ENCODE measurements at places on chromosomes 3 and 15.

DNA sequence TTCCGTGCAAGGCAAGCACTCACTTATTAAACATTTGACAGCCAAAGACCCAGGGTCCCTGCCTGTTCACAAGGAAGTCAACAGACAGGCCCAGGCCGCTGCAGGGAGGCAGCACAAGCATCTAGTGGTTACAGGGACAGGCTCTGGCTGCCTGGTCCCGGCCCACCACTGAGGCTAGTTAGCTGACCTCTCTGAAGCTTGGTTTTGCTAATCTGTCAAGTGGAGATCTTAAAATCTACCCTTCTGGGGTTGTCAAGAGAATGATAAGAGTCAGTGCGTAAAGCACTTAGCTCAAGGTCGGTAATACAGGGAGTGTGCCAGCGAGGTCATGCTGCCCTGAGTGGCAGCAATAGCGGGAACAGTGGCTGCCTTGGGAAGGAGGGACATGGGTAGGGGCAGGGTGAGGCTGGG lies 6.0 kb downstream of the GNB5 start:
- DNase-seq = no peak

DNA sequence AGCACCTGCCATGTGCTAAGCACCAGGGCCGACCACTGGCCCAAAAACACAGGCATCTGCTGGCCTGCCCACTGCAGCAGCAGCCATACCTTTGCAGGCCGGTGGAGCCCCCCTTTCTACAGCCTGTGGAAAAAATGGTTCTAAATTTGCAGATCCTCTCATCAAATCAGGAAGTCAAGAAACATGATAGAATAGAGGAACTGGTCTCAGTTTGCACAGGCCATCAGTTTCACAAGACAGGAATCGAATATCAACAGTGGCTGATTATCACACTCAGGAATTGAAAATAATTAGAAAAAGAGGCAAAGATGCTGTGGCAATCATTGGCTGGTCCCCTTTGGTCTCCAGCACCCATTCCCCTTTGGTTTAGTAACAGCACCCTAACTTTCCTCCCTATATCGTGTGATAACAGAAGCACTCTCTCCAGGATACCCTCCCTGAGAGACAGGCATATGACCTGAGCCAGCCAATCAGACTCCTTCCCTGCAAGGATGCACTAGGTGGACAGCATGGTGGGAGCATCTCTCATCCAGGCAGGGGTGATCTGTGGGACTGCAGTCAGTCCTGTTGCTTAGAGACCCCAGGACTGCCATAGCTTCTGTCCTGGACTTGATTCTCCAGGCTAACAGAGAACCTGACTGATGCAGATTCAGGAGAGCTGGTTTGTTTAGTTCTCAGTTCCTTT lies 3.5 kb upstream of the PAK6 start:
- DNase-seq = no peak

- peak; percentile 55 for DNase-seq
These were observed 125.8 kb downstream of the PGPEP1L start for GRCh38 chr15:98881526-98882520.

GRCh38 chr3:190644766-190645165 lies 130.9 kb downstream of the IL1RAP start:
- no peak for DNase-seq

DNA sequence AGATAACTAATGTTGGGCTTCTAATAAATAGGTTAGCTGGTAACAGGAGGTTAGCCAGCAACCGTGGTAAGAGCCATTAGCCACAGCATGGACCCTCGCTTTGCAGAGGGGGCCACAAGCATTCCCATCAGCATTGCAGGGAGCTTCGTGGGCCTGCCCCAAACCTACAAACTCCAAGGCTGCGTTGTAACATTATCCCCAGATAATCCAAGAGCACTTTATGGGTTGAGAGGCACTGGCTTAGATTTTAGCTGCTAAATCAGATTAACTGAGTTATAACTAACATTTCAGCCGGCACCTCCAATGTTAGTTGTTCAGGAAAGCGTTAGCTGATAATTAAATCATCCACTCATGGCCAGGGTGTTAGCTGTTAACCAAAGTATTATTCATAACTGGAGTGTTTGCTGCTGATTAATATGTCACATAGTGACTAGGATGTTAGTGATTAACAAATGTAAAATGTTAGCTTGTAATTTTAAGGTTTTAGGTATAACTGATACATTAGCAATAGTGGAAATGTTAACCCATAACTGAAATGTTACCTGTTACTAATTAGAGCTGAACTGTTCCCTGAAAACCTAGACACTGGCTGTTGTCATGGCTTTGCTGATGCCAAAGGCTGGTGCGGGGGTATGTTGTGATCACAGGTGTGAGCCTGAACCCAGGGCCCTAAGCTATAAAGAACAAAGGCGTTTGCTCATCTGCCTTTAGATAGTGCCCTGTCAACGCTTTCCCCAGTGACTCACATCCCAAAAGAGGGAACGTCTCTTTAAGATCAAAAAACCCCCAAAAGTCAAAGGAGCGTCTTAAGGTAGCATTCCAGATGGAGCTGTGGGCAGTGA lies 56.2 kb downstream of the SLC6A6 start:
- DNase-seq = no peak

DNA sequence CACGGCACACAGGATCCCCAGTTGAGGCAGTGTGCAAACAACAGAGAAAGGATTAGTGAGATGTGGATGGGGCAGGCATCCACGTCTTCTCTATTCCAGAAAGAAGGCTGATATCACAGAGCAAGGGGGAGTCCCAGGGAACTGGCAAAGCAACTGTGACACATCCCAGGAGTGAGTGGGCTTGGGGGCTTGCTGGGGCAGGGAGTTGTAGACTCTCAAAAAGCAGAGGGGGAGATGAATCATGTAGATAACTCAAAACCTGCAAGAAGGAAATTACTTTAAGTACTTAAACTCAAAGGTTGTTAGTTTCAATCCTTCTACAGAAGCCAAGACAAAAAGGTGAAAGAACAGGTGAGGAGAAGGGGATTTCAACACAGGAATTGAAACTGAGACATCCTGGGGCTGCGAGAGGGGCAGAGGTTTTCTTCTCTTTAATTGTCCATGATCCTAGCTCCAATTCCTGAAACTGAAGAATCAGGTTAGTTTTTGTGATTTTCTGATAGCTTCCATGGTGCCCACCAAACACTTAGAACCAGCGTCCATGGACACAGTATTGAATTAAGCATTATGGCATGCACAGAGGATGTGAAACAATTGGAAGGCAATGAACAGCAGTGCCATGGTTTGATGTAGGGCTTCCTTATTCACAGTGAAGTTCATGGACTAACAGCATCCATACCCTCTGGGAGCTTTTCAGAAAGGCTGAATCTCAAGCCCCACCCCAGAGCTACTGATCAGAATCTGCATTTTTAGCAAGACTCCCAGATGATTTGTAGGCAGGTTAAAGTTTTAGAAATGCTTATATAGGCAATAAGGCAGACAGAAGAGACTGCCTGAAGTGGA lies 52.0 kb downstream of the CCR3 start:
- DNase-seq = no peak

DNA sequence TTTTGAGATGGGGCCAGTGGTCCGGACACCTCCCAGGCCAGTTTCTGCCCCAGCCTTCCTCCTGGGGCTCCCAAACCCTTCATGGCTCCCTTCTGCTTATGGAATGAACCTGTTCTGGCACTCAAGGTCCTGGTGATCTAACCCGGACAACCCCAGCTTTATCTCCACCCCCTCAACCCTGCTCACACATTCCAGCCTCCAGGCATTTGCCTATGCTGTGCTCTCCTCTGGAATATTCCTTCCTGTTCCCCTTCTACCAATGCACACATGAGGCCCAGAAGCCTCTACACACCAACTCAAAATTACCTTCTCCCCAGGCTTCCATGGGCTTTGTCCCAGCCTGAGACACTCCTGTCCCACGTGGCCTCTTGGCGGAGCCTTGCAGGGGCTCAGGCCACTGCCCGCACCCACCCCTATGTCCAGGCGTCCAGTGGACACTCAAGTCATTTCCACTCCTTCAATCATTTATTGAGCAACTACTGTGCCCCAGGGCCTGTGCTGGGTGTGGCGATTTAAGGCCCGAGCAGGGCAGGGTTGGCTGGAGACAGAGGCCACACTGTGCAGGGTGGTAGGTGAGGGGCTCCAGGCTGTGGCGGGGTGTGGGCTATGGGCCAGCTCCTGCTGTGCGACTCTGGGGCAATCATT lies 18.8 kb downstream of the PLXND1 start:
- no peak for DNase-seq

- DNase-seq = no peak
These were observed 31.6 kb upstream of the GATA2 start for GRCh38 chr3:128524374-128525299.

- DNase-seq = no peak
These were observed 549.2 kb upstream of the TBL1XR1 start for GRCh38 chr3:177746337-177746933.

GRCh38 chr3:30648670-30649357 lies 42.4 kb downstream of the TGFBR2 start:
- DNase-seq = no peak

DNA sequence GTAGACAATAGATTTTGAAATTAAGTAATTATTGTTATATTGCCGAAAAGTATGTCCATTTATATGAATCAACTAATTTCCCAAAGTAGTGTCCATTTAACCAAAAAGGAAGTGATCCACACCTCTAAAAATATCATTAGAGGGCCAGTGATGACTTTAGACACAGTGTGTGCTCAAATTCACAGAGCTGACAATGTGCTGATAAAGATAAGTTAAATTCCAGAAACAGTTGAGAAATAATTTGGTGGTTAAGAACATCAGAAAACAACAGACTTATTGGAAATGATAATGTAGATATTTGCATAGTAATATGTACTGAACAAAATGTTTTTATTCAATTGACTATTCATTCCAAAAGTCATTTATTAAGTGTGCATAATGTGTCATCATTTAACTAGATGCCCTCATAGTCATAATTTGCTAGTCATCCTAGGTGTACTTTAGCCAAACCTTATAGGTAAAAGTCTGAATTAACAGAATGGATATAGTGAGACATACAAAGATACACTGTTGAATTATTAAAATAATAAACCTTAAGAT lies 230.2 kb upstream of the ADAMTS9 start:
- DNase-seq = no peak

DNA sequence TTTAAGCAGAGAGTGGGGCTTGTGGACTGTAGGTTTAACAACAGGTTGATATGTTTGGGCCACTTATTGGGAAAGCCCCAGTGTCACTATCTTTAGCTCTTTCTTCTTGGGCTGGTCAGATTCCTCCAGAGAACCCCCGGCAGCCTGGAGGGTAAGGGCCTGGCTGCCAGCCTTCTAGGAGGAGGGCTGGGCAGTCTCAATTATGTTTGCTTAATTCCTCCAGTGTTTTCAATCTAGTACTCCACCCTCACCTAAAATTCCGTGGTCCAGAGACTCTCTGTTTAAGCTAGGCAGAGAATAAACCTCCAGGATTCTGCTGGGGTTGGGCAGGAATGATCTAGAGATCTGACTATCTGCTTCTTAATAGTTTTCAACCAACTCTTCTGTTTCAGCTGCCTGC lies 5.3 kb downstream of the ASB14 start:
- no peak for DNase-seq

DNA sequence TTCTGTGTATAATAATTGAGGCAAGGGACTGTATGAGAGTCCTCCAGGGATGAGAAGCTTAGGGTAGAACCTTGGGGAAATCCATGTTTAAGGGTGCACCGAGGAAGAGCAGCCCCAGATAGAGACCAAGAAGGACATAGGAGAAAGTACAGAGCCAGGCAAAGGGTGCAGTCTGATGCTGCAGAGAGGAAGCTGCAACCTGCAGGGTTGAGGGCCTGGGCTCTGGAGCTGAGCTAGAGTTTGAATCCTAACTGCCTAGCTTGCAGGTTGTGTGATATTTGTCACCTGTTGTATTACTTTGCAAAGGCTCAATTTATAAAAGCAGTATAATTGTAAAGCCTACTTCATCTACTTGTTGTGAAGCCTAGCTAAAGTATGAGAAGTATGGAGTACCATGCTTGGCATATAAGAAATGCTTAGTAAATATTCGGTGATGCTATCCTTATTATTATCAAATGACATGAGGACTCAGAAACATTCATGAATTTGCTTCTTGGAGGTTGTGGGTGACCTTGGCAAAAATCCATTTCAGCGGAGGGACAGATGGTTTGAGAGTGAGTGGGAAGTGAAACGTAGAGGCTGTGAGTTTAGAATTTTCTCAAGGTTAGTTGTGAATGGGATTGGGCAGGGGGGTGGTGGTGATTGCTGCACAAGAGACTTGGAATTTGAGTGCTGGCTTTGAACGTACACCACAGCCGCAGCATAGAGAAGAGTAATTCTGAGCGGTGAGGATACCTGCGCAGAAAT lies 43.8 kb downstream of the PLCL2 start:
- no peak for DNase-seq

GRCh38 chr3:60313951-60314461 lies 937.2 kb downstream of the FHIT start:
- DNase-seq = no peak

GRCh38 chr3:72144773-72145505 lies 360.0 kb upstream of the PROK2 start:
- no peak for DNase-seq

GRCh38 chr15:26129852-26130251 lies 266.7 kb upstream of the ATP10A start:
- no peak for DNase-seq

GRCh38 chr3:123137001-123137400 lies 64.7 kb upstream of the SEC22A start:
- no peak for DNase-seq

DNA sequence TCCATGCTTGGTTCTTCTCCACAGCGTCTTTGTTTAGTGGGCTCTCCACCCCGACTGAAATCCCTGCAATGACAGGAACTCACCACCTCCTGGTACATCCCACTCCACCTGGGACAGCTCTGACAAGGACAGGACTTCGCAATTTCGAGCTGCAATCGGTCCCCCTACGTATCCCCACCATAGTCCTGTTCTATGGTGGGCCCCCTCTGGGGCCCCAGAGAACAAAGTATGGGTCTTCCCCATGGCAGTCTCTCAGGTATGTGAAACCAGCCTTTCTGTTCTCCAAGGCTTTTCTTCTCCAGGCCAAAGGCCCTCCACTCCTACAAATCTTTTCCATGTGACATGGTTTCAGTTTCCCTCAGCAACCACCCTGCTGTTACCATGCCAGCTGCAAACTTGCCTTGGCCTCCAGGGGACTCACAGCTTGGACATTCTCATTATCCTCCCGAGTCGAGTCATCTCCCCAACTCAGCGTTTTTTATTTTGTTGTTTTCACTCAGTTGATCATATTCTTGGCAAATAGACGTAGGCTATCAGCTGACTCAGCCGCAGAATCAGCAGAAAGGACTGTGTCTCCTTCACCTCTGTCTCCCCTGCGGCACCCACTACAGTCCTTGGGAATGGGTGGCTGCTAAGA lies 233.3 kb downstream of the OPA1 start:
- peak; percentile 77 for DNase-seq

DNA sequence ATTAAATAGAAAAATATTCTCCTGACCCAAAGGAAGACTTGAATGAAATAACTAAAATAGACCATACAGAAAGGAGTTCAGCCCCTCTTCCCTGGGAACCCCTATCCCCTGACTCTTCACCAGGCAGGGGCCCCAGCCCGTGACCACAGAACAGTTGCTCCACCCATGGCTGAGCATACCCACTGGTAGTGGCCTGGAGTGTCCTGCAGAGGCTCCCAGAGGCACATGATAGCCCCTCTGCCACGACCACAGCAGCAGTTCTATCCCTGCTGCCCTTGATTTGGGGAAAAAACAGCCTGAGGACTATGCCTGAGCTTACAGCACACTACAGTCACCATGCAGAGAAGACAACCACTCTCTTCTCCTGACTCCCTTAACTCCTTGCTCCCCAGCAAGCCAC lies 31.8 kb downstream of the TTC14 start:
- DNase-seq = no peak
